ENCODE measurements at places on chromosomes 11 and 22. TPM values are rescaled to one million over a fixed set of nuclear protein-coding genes. Genes with fewer than 3 reads are reported as not detected.

GRCh38 chr11:82191695-82192094 lies 542.0 kb downstream of the FAM181B start:
- no peak overlapping the region for H3K4me3 ChIP-seq
- no peak overlapping the region for H3K27ac ChIP-seq
- peaks cover 7% of the 10 kb centered on the region for H3K4me1 ChIP-seq
- H3K36me3 ChIP-seq: no peaks in the 10 kb centered on the region
- no peaks in the 10 kb centered on the region for H3K27me3 ChIP-seq
- no peak for DNase-seq

Gene OR6T1
- total RNA-seq: not detected

- no peaks in the 10 kb centered on the region for H3K36me3 ChIP-seq
- peak overlapping the region; percentile 98 for H3K27ac ChIP-seq
- no peaks in the 10 kb centered on the region for H3K27me3 ChIP-seq
- DNase-seq: no peak
- peaks cover 36% of the 10 kb centered on the region for H3K4me1 ChIP-seq
Measured at GRCh38 chr22:40176921-40177737, 596 bp upstream of the TNRC6B start.

Gene CTSW
- total RNA-seq: not detected

DNA sequence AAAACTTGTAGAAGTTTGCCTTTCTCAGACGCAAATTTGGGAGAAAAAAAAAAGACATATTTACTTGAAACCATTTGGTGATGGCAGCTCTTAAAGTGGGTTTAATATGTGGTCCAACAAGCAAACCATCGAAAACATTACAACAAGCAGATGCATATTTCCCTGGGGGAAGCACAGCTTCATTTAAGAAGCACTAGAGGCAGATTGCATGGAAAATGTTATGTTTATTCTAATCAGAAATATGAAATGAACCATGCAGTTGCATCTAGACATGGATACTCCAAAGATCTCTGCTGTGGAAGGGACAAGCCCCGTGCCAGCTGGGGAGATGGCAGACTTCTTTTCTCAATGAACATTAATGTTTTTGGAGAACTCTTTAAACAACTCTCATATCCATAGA lies 57.4 kb upstream of the PARVA start:
- no peak overlapping the region for H3K27ac ChIP-seq
- H3K36me3 ChIP-seq: peaks cover 3% of the 10 kb centered on the region
- H3K4me1 ChIP-seq: peaks cover 1% of the 10 kb centered on the region

Gene CECR2
- total RNA-seq: 40.5 TPM

Gene OR52A1
- not detected for total RNA-seq

DNA sequence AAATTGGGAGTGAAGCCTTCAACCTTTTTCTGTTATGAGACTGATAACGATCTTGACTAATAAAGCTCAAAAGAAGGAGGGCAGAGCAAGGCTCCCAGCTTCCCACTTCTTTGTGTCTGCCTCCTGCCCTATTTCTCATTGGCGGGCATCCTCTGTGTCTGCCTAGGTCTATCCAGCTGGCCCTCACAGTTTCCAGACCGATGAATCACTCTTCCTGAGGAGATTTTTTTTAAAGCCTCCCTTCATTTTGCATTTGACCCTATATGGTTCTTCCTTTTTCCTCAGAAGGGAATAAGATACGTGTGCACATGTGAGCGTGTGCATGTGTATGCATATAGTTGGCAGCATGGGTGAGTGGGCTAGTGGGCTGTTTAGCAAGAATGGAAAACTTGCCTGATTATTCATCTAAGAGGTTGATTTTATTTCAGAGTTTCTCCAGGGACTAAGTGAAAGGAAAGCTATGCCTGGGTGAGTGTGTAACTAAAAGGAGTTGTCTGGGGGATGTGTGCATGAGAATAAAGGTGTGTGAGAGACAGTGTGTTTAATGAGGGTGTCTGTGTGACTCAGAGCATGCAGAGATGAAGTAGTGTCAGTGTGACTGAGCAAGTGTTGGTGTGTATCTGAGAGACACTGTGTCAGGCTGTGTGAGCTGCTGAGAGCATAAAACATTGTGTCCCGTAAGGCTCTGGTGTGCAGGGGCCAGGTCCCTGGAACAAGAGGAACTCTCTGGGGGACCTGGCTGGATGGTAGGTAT lies 12.2 kb downstream of the PHLDB1 start:
- peaks cover 4% of the 10 kb centered on the region for H3K36me3 ChIP-seq
- no peak for DNase-seq
- peak overlapping the region; percentile 57 for H3K4me3 ChIP-seq
- H3K27ac ChIP-seq: peak overlapping the region; percentile 46
- H3K4me1 ChIP-seq: peaks cover 52% of the 10 kb centered on the region

Gene OR2AT4
- total RNA-seq: not detected

- DNase-seq: no peak
- H3K4me1 ChIP-seq: peaks cover 1% of the 10 kb centered on the region
- no peaks in the 10 kb centered on the region for H3K36me3 ChIP-seq
- H3K4me3 ChIP-seq: no peak within 1 kb of the TSS
- H3K27me3 ChIP-seq: peaks cover 28% of the 10 kb centered on the region
Measured at GRCh38 chr22:24427500-24428164, at the start of gene ADORA2A. ADORA2A (plus strand) TSS chr22:24427599; CDS start chr22:24433405, 5,806 bp downstream.

GRCh38 chr11:44475114-44475686 lies 90.3 kb upstream of the CD82 start:
- H3K4me3 ChIP-seq: no peak overlapping the region
- no peak overlapping the region for H3K27ac ChIP-seq
- H3K4me1 ChIP-seq: no peaks in the 10 kb centered on the region
- peaks cover 28% of the 10 kb centered on the region for H3K27me3 ChIP-seq
- no peaks in the 10 kb centered on the region for H3K36me3 ChIP-seq
- DNase-seq: no peak

DNA sequence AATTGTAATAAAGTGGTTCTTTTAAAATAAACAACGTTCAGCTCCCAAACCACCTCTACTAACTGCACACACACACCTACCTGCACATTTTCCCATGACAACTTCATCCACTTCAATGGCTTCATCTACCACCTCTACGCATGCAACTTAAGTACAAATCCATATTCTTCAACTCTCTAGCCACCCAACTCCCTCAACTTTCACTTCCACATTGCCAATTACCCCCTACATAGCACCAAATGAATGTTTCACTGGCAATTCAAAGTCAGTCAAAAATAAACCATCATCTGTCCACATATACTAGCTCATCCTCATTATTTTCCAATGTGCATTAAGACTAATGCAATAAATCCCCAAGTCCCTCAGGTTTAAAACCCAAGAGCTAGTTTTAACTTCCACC lies 50.7 kb upstream of the ARHGAP32 start:
- H3K27me3 ChIP-seq: no peaks in the 10 kb centered on the region
- H3K4me3 ChIP-seq: no peak overlapping the region
- H3K36me3 ChIP-seq: peaks cover 2% of the 10 kb centered on the region
- DNase-seq: no peak

- no peak for DNase-seq
- no peaks in the 10 kb centered on the region for H3K36me3 ChIP-seq
- H3K4me3 ChIP-seq: no peak overlapping the region
- H3K4me1 ChIP-seq: no peaks in the 10 kb centered on the region
Measured at GRCh38 chr11:117992620-117993019, 6.4 kb downstream of the IL10RA start.

Gene LDLRAD3
- total RNA-seq: 19.6 TPM

DNA sequence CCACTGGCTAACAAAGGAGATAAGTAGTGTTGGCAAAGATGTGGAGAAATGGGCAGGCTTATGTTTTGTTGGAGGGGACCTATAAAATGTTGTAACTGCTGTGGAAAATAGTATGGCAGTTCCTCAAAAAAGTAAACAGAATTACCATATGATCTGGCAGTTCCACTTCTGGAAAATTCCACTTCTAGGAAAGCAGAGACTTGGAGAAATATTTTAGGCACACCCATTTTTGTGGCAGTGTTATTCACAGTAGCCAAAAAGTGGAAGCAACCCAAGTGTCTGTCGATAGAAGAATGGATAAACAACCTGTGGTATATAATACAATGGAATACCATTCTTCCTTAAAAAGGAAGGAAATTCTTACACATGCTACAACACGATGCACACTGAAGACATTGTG lies 57.0 kb upstream of the ADORA2A start:
- H3K36me3 ChIP-seq: peaks cover 64% of the 10 kb centered on the region
- no peak overlapping the region for H3K4me3 ChIP-seq
- DNase-seq: no peak
- no peaks in the 10 kb centered on the region for H3K27me3 ChIP-seq

DNA sequence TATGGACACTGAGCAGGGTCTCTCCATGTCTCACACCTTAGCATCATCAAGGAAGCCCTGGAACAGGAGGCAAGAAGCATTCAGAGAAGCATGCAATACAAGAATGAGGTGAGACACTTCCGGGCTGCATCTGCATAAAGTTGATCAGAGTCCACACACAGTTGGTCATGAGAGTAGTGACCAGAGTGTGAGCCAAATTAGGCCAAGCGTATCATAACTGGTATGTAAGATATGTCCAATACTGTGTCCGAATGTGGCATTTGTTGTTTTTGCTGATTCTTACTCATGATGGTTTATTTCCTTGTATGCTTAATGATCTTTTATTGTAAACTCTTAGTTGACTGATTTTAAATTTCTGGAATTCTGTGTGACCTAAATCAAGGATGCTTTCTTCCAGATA lies 315.7 kb downstream of the INSC start:
- peaks cover 7% of the 10 kb centered on the region for H3K27me3 ChIP-seq
- DNase-seq: no peak
- H3K36me3 ChIP-seq: no peaks in the 10 kb centered on the region
- peaks cover 10% of the 10 kb centered on the region for H3K4me1 ChIP-seq
- no peak overlapping the region for H3K27ac ChIP-seq
- no peak overlapping the region for H3K4me3 ChIP-seq

- no peak overlapping the region for H3K27ac ChIP-seq
- no peak for DNase-seq
- H3K27me3 ChIP-seq: peaks cover 7% of the 10 kb centered on the region
- no peak overlapping the region for H3K4me3 ChIP-seq
- peaks cover 1% of the 10 kb centered on the region for H3K36me3 ChIP-seq
Measured at GRCh38 chr11:33383075-33383919, 126.1 kb downstream of the HIPK3 start.

Gene TRIM6
- 5.8 TPM for total RNA-seq

- no peak overlapping the region for H3K4me3 ChIP-seq
- H3K36me3 ChIP-seq: peaks cover 9% of the 10 kb centered on the region
- no peak for DNase-seq
Measured at GRCh38 chr11:3043315-3043871, 13.8 kb downstream of the CARS1 start.

DNA sequence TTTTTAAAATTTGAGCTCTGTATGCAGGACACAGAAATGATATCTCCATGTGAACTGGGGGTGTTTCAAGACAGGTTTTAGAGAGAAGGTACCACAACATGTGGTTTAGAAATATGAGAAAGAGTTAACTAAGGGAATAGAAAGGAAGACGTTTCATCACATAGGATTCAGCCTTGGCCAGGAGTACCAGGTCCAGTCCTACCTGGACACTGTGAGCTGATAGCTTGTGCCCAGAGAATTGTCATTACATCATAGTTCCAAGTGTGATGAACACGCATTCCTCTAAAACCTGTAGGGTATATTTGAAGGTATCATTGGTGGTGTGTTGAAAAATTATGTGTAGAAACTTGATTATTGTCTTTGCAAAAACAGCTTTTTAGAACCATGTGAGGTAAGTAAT lies 1.8 kb downstream of the SLC22A9 start:
- H3K27me3 ChIP-seq: no peaks in the 10 kb centered on the region
- H3K36me3 ChIP-seq: no peaks in the 10 kb centered on the region
- DNase-seq: no peak
- no peak overlapping the region for H3K4me3 ChIP-seq
- no peak overlapping the region for H3K27ac ChIP-seq
- peaks cover 11% of the 10 kb centered on the region for H3K4me1 ChIP-seq

DNA sequence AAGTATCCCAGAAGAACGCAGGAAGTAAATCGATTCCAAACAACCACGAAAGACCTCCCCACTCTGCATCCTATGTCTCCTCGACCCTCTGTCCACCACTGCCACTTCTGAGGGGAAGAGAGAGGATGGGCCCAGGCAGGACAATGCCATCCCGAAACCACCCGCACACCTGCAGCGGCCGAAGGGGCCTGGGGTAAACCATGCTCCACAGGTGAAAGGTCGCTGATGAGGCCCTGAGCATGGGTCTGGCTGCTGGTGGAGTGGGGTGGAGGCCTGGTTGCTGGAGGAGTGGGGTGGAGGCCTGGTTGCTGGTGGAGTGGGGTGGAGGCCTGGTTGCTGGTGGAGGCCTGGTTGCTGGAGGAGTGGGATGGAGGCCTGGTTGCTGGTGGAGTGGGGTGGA lies 13.1 kb downstream of the TOLLIP start:
- peaks cover 2% of the 10 kb centered on the region for H3K36me3 ChIP-seq
- H3K4me1 ChIP-seq: peaks cover 11% of the 10 kb centered on the region
- DNase-seq: no peak
- H3K27me3 ChIP-seq: no peaks in the 10 kb centered on the region

GRCh38 chr22:30297991-30298701 lies 8.8 kb upstream of the CASTOR1 start:
- no peak for DNase-seq
- H3K4me1 ChIP-seq: peaks cover 13% of the 10 kb centered on the region
- no peaks in the 10 kb centered on the region for H3K27me3 ChIP-seq
- H3K36me3 ChIP-seq: peaks cover 8% of the 10 kb centered on the region
- H3K27ac ChIP-seq: peak overlapping the region; percentile 92

DNA sequence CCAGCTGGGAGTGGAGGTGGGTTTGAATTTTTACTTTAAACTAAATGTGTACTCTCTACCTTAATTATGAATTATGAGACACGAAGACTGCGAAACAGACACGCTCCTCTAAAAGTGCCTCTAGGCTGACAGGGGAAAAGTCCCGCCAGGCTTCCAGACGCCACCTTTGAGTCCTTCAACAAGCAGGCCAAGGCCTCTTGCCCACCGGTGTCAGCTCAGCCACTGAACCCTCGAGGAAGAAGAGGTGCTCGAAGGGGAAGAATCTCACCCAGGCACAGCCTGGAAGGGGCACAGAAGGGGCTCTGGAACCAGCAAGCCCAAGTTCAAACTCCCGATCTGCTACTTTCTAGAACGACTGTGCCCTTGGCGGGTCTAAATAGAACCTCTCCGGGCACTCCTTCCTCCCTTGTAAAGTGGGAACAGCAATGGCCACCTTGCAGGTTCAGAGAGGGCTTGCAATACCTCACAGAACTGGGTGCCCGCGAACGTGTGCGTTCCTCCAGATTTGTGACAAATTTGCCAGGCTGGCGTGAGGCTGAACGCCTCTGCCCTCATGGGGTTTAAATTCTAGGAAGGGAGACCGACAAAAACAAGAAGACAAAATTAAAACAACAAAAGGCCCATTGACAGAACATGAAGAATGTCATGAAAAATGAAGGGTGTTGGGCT lies 158.5 kb upstream of the GRK3 start:
- no peak for DNase-seq
- no peaks in the 10 kb centered on the region for H3K36me3 ChIP-seq
- peaks cover 6% of the 10 kb centered on the region for H3K27me3 ChIP-seq
- peaks cover 17% of the 10 kb centered on the region for H3K4me1 ChIP-seq
- peak overlapping the region; percentile 73 for H3K27ac ChIP-seq
- H3K4me3 ChIP-seq: peak overlapping the region; percentile 75

GRCh38 chr11:11467312-11467711 lies 114.3 kb upstream of the CSNK2A3 start:
- no peak for DNase-seq
- no peaks in the 10 kb centered on the region for H3K36me3 ChIP-seq
- H3K27ac ChIP-seq: no peak overlapping the region
- no peaks in the 10 kb centered on the region for H3K4me1 ChIP-seq
- peaks cover 4% of the 10 kb centered on the region for H3K27me3 ChIP-seq

Gene CPSF7
- total RNA-seq: 134 TPM

Data from progenitor cell of endocrine pancreas (in vitro differentiated cells).